ENCODE measurements at places on chromosomes 2 and 18.

DNA sequence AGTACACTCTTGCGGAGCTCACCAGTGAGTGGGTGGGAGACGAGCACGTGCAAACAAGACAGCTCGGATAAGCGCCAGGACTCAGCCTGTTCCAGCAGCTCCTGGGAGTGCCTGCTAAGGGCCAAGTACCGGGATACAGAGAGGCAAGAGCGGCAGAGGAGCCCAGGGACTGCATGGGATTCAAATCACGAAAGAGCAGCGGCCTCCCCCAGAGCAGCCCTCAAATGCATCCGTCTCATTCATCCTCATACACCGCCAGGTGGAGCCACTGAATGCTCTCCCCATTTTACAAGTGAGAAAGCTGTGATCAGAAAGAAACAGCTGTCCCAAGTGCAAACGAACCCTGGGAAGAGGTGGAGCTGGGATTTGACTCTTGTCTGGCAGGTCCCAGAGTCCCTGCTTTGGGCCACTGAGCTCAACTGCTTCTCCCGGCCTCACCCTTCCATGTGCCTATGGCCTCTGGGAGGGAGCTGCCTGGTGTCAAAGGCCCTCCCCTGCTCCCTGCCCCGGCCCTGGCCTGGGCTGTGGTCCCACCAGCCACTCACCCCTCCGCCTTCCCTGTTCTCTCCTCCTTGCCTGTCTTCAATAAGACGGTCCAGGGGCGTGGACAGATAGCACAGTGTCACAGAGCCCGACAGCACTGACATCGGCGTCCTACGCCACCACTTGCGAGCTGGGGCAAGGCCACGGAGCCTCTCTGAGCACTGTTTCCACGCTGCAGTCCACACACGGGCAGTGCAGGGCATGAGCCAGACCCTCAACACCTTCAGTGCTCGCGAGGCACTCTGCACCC lies 72.8 kb upstream of the TAF1B start:
- no peaks in the 10 kb centered on the region for H3K36me3 ChIP-seq
- H3K4me3 ChIP-seq, result no peak overlapping the region
- peak overlapping the region; percentile 72 for H3K27ac ChIP-seq
- H3K27me3 ChIP-seq, result no peaks in the 10 kb centered on the region
- peak; percentile 58 for DNase-seq

DNA sequence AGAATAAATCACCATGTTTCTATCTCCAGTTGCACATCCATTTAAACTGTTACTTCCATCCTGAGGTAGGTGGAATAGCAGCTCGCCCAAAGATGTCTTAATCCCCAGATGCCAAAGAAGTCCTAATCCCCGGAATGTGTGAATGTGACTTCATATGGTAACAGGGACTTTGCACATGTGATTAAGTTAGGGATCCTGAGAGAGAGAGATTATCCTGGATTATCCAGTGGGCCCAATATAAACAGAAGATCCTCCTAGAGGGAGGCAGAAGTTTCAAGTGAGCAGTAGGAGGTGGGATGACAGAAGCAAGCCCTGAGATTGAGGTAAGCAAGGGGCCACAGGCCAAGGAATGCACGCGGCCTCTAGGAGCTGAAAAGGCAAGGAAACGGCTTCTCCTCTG lies 19.8 kb downstream of the CREG2 start:
- no peak for DNase-seq
- H3K27ac ChIP-seq, result no peak overlapping the region
- no peaks in the 10 kb centered on the region for H3K27me3 ChIP-seq
- peaks cover 2% of the 10 kb centered on the region for H3K4me1 ChIP-seq
- H3K4me3 ChIP-seq, result no peak overlapping the region
- no peaks in the 10 kb centered on the region for H3K36me3 ChIP-seq

- peaks cover 62% of the 10 kb centered on the region for H3K36me3 ChIP-seq
- no peaks in the 10 kb centered on the region for H3K27me3 ChIP-seq
- H3K4me1 ChIP-seq, result no peaks in the 10 kb centered on the region
- H3K4me3 ChIP-seq, result no peak overlapping the region
Measured at GRCh38 chr2:175111200-175111657, 56.8 kb downstream of the ATF2 start.

- H3K4me1 ChIP-seq, result no peaks in the 10 kb centered on the region
- H3K4me3 ChIP-seq, result no peak overlapping the region
Measured at GRCh38 chr2:145245268-145245870, 725.5 kb upstream of the ZEB2 start.

GRCh38 chr2:166115589-166115988 lies 12.2 kb downstream of the SCN1A start:
- no peak overlapping the region for H3K27ac ChIP-seq
- H3K36me3 ChIP-seq, result no peaks in the 10 kb centered on the region
- no peaks in the 10 kb centered on the region for H3K4me1 ChIP-seq
- no peaks in the 10 kb centered on the region for H3K27me3 ChIP-seq

- no peaks in the 10 kb centered on the region for H3K27me3 ChIP-seq
- no peaks in the 10 kb centered on the region for H3K4me1 ChIP-seq
- no peak for DNase-seq
- H3K27ac ChIP-seq, result no peak overlapping the region
Measured at GRCh38 chr18:42892181-42892580, 223.3 kb downstream of the RIT2 start.

DNA sequence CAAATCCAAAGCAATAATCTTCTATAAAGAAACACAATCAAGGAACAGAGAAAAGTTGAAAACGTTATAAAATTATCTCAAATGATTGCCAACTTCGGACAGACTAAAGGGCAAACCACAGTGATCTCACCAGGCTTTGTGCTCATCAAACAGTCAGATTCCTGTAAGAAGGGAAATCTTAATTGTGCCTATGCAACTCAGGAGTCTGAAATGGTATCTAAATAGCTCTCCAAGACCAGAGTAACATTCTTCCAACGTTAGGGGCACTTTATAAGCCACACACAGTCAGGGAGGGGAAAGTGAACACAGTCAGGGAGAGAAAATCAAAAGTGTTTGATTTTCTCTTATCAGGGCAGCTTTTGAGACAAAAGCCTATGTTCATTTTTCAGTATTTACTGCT lies 29.4 kb downstream of the PLEKHM3 start:
- peaks cover 33% of the 10 kb centered on the region for H3K4me1 ChIP-seq
- H3K27me3 ChIP-seq, result no peaks in the 10 kb centered on the region
- no peak for DNase-seq
- no peak overlapping the region for H3K4me3 ChIP-seq

GRCh38 chr2:207484444-207485391 lies 45.0 kb upstream of the CREB1 start:
- no peaks in the 10 kb centered on the region for H3K36me3 ChIP-seq
- H3K27ac ChIP-seq, result no peak overlapping the region
- DNase-seq, result no peak
- no peak overlapping the region for H3K4me3 ChIP-seq
- H3K27me3 ChIP-seq, result no peaks in the 10 kb centered on the region

DNA sequence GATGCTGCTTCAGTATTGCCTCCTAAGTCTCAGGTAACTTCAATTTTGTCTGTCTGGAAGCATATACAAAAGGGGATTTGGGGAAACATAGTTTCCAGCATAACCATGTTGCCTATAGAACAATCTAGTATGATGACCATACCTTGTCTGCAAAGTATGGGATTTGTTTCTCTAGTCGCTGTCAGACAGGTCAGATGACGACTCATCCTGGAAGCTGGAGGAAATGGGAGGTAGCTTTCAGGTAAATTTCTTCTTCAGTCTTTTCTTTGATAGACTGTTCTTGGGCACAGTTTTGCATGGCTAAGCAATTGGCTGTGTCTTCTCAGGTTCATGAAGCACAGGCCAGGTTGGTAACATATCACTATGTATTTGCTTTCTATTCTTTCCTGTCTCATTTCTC lies 2.8 kb upstream of the OSBPL6 start:
- no peak for DNase-seq
- peaks cover 60% of the 10 kb centered on the region for H3K27me3 ChIP-seq
- H3K36me3 ChIP-seq, result peaks cover 4% of the 10 kb centered on the region
- H3K27ac ChIP-seq, result no peak overlapping the region
- peaks cover 8% of the 10 kb centered on the region for H3K4me1 ChIP-seq

GRCh38 chr2:176383100-176383499 lies 113.9 kb downstream of the MTX2 start:
- H3K36me3 ChIP-seq, result no peaks in the 10 kb centered on the region
- H3K27ac ChIP-seq, result no peak overlapping the region
- peaks cover 33% of the 10 kb centered on the region for H3K27me3 ChIP-seq
- no peak for DNase-seq

DNA sequence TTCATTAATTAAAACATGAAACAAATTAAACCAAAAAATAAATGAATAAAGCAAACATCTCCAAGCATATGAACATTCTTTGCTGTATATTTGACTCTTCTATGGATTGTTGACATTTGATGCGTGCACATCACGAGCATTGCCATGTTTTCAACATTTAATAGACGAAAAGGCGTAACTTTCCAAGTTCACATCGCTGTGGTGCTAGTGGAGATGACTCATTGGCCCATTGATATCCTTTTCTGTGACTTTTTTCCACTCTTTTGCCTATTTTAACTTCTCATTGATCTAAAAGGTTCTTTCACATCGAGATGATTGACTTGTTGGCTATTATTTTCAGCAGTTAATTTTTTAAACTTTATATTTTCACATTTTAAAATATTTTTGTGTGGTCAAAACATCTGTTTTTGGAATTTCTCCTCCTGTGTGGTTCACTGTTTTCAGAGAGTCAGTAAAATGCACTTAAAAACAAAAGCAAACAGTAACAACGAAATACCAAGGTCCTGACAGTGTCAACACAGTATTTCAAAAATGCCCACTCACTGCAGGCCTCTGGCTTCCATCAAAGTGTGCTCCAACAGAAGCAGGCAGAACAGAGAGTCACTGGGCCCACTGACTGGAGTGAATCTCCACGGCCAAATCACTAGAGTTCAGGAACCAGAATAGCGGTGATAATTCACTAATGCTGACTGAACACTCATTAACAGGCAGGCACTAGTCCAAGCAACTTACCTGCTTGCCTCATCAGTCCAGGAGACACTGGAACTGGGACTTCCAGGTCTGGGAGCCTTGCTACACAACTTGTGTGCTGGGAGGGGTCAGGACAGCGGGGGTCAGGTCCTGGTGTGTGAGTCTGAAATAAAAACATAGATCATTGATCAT lies 372.2 kb upstream of the SMIM21 start:
- no peak for DNase-seq
- H3K36me3 ChIP-seq, result no peaks in the 10 kb centered on the region
- no peak overlapping the region for H3K4me3 ChIP-seq
- H3K27ac ChIP-seq, result no peak overlapping the region

- no peak overlapping the region for H3K27ac ChIP-seq
- no peak for DNase-seq
- peaks cover 11% of the 10 kb centered on the region for H3K27me3 ChIP-seq
Measured at GRCh38 chr2:226683944-226684562, 115.6 kb downstream of the IRS1 start.

GRCh38 chr2:51807229-51807628 lies 775.3 kb upstream of the NRXN1 start:
- no peak overlapping the region for H3K4me3 ChIP-seq
- no peaks in the 10 kb centered on the region for H3K36me3 ChIP-seq
- DNase-seq, result no peak
- no peaks in the 10 kb centered on the region for H3K27me3 ChIP-seq
- H3K4me1 ChIP-seq, result no peaks in the 10 kb centered on the region

GRCh38 chr2:239943571-239943970 lies 81.6 kb downstream of the NDUFA10 start:
- H3K27me3 ChIP-seq, result no peaks in the 10 kb centered on the region
- no peak for DNase-seq
- no peaks in the 10 kb centered on the region for H3K36me3 ChIP-seq
- no peak overlapping the region for H3K27ac ChIP-seq
- H3K4me1 ChIP-seq, result peaks cover 6% of the 10 kb centered on the region
- H3K4me3 ChIP-seq, result no peak overlapping the region

DNA sequence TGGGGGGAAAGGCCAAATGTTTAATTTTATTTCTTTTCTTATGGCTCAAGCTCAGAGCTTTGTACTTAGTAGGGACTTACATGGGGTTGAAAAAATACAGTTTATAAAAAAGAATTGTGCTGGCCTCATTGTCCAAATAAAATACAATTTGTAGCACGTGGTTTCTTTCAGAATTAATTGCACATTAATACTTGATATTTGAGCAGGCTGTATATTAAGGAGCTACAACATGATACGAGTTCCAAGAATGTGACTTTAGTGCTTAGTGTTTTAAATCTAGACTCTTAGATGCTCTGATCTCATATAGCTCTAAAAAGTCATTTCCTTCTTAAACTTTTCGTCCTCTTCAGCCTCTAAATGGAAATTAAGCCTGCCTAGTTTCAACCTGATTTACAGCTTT lies 46.4 kb upstream of the RASGRP3 start:
- no peaks in the 10 kb centered on the region for H3K36me3 ChIP-seq
- H3K27ac ChIP-seq, result no peak overlapping the region
- H3K4me3 ChIP-seq, result no peak overlapping the region
- H3K4me1 ChIP-seq, result no peaks in the 10 kb centered on the region
- H3K27me3 ChIP-seq, result peaks cover 21% of the 10 kb centered on the region
- no peak for DNase-seq

Data from effector memory CD8-positive, alpha-beta T cell (primary cell).